ENCODE measurements at places on chromosomes 13 and 19.
A peak's percentile ranks its signal among the peaks of the same experiment; 100 is the strongest.

- DNase-seq, result no peak
Measured at GRCh38 chr13:47747901-47748300, 253.2 kb downstream of the SUCLA2 start.

DNA sequence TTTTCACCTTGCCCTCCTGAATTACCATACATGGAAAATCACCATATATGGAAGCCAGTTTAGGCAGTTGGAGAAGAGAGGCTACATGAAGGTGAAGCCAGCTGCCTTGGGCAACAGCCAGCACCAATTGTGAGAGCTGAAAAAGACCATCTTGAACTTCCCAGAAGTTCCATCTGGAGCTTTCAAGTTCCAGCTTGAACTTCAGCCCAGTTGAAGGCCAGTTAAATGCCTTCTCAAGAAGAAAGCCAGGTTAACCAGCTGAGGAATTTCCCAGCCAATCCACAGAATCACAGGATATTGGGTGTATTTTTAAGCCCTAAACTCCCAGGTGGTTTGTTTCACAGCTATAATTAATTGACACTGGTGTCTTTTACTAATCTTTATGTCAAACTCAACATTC lies 713.6 kb upstream of the MIR17HG start:
- DNase-seq, result peak; percentile 1

- DNase-seq, result no peak
Measured at GRCh38 chr13:23513455-23513854, 56.8 kb upstream of the TNFRSF19 start.

- no peak for DNase-seq
Measured at GRCh38 chr13:58018865-58019264, 387.3 kb downstream of the PCDH17 start.

DNA sequence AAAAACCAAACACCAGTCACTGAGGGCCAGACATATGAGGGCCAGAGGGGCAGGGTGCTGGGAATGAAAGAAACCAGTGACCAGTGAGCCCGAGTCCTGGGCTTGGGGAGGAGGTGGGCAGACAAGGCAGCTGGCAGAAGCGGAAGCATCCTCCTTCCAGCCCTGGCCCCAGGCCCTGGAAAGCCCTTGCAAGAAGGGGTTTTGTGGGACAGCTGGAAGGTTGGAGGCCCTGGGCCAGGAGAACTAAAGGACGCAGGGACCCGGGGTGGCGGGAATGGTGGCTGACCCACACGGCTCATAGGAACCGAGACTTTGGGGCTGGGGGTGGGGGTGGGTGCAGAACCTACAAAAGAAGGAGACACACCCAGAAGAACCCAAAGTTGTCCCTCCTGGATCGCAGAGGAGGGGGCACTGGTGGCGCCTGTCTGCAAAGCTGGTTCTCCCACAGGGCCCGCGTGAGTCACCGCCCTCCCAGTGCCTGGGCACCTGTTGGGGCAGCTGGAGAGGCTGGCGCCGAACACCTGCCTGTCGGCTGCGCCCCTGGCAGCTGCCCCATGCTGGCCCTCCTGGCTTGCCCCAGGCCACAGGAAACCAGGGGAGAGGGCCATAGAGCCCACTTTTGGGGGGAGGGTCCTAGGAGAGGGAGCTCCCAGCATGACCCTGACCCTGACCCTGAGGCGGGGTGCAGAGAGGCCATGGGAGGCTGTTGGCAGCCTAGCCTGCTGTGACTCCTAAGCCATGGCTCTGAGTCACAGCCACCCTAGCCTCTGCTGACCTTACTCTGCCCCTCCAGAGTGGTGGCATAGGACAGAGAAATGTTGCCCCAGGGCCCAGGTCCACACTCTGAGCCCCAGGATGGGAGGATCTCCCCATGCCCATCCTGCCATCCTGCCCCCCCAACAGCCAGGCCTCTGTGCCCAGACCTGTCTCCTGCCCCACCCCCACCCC lies 802 bp downstream of the DMPK start:
- DNase-seq, result no peak

DNA sequence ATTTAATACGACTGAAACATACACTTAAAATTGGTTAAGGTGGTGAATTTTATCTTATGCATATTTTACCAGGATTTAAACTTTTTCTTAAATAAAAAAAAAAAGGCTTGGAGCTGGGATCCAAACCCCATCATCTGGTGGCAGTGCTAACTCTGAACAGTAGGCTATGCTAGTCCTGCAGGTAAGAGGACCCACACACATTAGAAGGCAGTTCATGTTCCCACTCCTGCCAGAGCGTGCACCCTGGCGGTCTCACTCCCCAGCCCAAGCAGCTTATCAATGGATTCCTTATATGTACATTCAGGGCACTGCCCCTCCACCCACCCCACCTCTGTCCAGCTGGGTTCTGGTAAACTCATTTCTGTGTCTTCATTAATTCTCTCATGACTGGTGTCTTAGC lies 31.3 kb upstream of the CEBPA start:
- no peak for DNase-seq

DNA sequence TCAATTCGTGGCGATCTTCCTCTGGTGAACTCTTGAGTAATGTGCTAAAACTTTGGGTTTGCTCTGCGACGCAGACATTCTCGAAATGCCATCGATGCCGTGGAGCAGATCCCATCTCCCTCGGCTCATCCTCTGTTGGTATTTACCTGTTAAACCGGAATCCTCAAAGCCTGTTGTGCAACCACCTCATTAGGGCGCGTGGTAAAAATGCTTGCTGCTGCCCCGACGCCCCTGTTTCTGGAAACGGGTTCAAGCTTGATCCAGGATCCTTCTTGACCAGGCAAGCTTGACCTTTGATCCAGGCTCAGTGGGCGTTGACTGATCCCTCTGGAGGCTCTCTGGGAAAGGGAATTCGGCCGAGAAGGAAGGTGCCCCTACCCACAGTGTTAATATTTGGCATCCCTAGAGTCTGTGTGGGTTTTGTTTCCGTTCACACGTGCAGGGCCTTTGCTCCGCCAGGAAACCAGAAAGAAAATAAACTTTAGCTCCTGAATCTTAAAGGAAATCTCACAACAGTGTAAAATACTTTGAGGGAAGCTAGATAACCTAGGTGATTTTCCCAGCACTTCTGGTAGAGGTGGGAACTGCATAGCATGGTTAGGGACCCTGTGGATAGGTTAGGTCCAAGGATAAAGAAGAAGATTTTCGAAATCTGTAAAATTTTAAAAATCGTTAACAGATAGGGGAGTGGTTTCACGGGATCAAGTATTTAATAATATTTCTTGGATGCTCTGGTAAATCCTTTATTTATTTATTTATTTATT lies 1.1 kb downstream of the LSM14A start:
- DNase-seq, result peak; percentile 17

DNA sequence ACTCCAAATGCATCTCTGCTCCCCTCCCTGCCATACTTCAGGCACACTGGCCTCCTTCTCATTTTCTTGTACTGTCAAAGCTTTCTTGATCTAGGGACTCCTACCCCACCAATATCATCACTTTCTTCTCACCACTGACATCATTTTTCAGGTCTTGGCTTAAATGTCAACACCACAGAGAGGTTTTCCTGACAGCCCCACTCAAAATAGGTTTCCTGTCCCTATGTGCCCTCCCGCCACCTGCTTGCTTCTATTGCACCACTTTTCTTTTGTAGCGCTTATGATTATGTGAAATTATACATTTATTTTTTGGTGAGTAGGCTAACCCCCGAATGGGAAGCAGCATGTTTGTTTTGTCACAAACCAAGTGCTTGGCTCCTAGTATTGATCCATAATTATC lies 164.6 kb downstream of the NDFIP2 start:
- no peak for DNase-seq

DNA sequence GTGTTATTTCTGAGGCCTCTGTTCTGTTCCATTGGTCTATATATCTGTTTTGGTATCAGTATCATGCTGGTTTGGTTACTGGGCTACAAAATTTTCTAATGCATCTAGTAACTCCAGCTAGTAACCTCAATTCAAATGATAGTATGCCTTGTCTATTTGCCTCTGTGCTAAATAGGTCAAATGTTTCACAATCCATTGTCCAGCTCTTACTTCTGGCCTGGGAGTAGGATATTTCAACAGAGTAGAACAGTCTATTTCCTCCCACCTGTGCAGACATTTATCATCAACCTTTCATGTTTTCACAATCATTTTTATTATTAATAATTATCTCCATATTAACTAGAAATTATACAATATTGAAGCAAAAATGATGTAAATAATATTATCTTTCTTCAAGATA lies 18.1 kb upstream of the NDFIP2 start:
- no peak for DNase-seq

DNA sequence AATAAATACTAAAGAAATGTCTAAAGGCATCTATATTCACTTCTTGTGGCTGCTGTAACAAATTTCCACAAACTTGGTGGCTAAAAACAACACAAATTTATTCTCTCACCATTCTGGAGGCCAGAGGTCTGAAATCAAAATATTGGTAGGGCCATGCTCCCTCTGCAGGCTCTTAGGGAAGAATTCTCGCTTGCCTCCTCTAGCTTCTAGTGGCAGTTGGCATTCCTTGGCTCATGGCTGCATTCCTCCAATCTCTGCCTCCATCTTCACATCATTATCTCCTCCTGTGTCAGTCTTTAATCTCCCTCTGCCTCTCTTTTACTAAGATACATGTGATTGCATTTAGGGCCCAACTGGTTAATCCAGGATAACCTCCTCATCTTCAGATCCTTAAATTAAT lies 54.1 kb upstream of the RFXAP start:
- DNase-seq, result no peak

DNA sequence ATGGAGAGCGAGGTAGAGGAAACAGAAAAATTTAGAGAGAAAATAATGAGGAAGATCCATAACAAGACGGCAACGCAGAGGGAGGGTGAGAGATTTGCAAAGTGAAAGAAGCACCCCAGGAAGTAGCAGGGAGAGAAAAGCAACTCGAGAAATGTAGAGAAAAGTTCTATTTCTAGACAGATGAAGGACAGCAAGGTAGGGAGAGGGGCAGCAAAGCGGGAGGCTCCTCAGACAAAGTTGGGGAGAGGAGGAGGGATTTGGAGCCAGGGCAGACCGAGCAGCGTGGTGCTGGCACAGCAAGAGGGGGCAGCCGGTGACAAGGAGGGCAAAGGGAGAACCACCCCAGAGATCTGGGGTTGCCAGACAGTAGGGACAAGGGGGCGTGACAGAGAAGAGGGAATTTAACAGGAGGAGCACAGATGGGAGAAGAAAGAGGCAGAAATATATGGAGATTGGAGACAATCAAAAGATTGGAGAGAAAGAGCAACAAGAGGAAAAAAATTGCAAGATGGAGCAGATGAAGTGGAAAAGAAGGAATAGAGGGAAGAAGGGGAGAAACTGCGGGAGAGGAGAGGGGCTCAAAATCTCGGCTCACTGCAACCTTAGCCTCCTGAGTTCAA lies 989 bp downstream of the ZNF766 start:
- no peak for DNase-seq

- peak; percentile 23 for DNase-seq
Measured at GRCh38 chr19:46862503-46862834, 1.7 kb downstream of the ARHGAP35 start.

DNA sequence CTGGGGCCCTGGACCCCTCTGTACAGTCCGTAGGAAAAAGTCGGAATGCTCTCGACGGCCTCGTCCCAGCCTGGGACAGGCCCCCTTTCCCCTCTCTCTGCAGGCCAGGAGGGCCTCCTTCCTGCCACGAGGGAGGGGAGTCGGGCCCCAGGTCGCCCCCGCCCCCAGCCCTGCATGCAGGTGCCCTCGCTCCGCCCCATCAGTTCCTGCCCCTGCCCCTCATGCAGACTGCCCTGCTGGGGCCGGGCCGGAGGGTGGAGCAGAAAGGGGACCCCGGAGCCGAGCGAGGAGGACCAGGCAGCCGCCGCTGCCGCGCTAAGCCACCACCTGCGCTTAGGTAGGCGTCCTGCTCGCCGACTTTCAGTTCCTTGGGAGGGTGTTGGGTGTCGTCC lies 7.3 kb downstream of the LYL1 start:
- DNase-seq, result no peak

GRCh38 chr13:77172650-77173049 lies 145.7 kb upstream of the FBXL3 start:
- DNase-seq, result no peak

- peak; percentile 85 for DNase-seq
Measured at GRCh38 chr13:109998684-109999533, 212.5 kb upstream of the IRS2 start.

- DNase-seq, result peak; percentile 81
Measured at GRCh38 chr13:43303033-43303729, 279.8 kb downstream of the DNAJC15 start.

Data from fibroblast of the aortic adventitia (primary cell).